ENCODE measurements at places on chromosomes 6 and 20.

DNA sequence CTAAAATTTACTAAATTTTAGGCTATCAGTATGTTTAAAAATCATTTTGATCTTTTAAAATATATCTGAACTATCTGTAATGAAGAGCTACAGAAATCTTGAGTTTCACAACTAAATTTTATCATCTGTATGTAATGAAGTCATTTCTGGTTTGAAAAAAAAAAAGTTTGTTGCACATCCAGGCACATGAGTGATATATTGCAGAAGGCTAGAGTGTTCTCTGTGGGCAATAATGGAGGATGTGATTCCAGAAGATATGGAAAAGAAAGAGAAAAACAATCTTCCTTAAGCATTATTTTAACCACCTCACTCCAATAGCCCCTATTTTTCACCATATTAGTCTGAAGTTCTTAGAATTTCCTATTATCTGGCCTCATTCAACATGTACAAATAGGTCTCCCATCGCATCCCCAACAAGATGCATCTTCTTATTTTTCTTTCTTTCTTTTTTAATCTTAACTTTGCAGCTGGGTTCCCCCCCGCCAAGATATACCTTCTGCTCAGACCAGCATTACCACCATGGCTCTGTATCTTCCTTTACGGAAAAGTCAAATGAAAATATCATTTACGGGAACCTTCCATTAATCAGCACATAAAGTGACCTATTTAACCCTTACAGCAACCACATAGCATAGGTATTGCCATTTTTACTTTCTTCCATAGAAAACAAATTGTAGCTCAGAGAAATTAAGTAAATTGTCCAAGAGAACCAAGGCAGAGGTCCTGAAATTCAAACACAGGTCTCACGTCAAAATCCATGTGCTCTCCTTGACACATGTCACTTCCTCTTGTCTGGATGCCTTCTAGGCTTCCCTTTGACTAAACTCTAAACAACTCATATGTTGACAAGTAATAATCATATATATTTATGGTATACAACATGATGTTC, 116.9 kb downstream of the KIF13A start:
- DNase-seq: no peak

DNA sequence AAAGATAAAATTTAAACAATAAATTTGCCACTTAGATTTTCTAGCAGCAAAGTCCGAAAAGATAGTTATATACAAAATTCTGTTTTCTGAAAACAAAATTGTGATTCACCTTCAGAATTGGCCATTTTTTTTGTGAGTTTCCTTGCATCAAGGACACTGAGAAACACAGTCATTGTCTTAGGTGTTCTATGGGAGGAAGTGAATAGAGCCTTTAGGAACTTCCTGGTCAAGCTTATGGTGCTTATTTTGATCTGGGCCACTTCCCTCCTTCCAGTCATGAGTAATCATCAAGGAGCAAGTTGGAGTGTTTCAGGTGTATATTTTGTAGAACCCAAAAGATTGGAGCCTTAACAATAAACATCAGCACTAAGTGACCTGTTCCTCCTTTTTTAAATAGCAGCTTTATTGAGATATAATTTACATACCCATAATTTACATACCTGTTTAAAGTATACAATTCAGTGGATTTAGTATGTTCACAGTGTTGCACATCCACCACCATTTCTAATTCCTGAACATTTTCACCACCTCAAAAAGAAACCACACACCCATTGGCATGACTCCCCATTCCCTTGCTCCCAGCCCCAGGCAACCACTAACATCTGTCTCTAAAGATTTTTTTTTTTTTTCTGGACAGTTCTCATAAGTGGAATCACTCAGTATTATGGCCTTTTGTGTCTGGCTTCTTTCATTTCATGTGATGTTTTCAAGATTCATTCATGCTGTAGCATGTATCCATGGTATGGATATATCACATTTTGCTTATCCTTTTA, 17.6 kb downstream of the TMEM74B start:
- DNase-seq: no peak

DNA sequence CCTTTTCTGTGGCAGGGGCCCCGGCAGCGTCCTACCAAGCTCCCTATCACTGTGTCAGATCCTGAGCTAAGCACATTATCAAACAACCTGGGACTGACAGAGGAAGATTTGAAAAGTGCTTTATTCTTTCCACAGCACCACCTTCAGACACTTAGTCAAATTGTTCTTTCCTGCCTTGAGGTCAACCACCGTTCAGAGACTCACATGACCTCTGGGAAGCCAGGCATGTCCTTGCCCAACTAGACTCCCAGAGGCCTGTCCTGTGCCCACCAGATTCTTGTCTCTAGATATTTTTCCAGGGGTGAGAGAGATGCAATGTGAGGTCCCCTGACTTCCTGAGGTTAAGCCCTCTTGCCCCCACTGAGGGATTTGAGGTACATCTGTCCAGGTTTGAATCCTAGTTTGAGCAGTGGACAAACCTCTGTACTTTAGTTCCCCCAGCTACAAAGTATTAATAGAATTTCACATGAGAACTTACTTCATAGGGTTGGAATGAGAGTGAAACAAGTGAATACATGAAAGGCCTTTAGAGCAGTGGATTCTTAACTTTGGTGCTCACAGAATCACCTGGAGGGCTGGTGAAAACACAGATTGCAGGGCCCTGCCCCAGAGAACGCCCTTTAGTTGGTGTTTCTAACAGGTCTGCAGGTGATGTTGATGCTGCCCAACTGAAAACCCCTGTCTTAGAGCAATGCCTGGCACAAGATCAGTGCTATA, 179.8 kb downstream of the CLIC5 start:
- DNase-seq: no peak

DNA sequence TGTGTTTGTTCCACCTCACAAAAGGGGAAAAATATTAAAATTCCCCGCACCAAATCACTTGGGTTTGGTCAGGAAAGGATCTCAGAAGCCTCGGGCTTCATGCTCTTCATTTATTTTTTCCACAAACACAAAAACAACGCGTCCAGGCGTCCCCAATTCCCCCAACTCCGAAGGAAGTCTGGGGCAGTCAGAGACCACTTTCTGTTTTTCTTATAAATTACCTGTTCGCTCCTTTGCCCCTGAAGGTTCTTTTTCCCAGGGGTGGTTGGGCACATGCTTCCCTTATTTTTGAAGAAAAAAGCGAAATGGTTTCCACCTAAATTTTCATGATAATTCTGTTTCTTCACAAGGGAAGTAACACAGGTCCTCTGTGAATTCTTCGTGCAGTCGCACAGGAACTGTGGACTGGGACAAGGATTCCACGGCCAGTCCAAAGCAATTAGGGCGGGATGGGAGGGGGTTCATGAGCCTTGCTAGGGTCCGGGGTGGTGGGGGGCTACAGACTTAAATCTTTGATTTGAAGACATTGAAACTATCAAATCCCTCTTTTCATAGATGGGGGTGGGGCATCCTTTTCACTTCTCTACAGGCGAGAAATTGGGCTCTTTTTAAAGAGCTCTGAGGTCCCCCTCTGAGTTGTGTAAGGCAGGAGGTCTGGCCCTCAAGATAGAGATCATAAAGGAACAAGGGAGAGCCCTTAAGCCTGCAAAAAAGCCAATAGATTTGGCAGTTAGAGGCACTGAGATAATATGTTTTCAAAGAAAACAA, 30.5 kb upstream of the HFE start:
- peak; percentile 59 for DNase-seq

DNA sequence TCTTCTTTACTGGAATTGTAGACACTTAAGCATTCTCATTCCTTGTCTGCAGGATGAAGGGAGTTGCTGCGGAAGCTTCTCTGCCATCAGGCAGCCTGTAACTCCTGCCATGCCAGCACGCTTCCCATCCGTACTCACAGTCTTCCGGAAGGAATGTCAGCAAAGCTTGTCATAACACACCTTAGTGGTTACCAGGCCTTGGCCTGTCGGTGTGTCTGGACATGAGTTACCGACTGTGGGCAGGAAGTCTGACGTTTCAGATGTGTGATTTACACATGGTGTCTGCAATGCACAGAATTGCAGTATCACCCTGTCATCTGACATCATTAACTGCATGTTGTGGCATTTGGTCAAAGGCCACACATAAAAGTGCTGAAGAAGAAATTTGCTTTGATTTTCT, 102.2 kb downstream of the SLC24A3 start:
- DNase-seq: no peak

GRCh38 chr6:16230953-16231352, 7.4 kb upstream of the GMPR start:
- no peak for DNase-seq

- DNase-seq: peak; percentile 14
Observed at GRCh38 chr6:74657011-74657410, 548.8 kb downstream of the COL12A1 start.

GRCh38 chr6:22954749-22955385, 385.5 kb downstream of the HDGFL1 start:
- peak; percentile 49 for DNase-seq

DNA sequence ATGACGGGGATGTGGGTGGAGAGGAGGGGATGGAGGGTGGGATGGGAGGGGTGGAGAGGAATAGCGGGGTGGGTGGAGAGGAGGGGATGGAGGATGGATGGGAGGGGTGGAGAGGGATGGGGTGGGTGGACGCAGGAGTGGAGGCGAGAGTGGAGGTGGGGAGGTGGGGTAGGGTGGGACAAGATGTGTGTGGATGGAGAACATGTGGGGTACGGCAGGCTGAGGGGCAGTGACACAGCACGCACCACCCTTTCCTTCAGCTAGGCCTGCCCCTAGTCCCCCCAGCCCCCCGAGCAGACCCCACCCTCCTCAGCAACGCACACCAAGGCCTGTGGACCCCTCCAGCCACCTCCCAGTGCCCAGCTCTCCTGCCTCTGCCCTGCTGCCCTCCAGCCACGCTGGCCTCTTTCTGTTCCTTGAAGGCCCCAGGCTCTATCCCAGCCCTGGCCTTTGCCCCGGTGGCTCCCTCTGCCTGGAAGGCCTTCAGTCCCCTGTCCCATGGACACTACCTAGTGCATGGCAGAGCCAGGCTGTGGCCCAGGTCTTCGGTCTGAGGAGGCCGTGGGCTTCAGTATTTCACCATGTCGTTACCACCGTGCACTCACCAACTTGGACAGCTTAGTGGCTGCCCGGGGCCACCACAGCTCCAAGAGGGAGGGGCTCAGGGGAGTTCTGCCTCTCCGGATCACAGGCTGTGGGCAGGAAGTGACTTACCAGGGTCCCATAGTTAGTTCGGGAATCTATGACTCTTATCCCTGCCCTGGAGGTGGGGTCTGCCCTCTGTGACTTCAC, 78.4 kb upstream of the PMEPA1 start:
- DNase-seq: no peak

DNA sequence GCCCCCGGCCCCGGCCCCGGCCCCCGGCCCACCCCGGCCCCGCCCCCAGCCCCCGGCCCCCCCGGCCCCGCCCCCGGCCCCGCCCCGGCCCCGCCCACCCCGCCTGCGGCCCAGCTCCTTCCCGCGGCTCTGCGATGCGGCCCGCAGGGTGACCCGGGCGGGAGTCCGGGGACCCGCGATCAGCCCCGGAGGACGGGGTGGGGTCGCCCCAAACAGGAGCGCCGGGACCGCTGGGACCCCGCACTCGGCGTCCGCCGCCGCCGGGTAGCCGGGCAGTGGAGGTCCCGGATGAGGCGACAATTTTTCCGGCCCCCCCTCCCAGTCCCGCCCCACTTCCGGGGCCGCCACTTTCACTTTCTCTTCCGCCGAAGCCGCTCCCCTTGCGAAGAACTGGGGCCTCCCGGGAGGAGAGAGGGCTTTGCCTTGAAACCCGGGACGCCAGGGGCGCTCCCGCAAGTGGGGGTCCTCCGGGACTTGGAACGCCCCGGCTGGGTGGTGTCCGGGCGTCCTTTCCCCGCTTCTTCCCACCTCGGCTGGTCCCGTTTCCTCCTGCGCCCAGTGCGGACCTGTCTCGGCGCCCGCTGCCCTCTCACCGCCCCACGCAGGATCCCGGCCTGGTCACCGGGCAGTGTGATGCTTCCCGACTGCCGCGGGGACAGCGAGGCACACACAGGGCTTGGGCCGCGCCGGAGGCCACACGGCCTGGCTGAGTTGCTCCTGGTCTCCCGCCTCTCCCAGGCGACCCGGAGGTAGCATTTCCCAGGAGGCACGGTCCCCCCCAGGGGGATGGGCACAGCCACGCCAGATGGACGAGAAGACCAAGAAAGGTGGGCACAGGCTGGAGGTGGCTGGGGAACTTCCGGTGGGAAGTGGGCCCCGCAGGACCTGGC, at the start of gene RBCK1:
Gene RBCK1 (plus strand): TSS at position 347 of the 890 bp plus-strand sequence. CDS start 459 bp downstream, at position 806.
- DNase-seq: peak; percentile 87

DNA sequence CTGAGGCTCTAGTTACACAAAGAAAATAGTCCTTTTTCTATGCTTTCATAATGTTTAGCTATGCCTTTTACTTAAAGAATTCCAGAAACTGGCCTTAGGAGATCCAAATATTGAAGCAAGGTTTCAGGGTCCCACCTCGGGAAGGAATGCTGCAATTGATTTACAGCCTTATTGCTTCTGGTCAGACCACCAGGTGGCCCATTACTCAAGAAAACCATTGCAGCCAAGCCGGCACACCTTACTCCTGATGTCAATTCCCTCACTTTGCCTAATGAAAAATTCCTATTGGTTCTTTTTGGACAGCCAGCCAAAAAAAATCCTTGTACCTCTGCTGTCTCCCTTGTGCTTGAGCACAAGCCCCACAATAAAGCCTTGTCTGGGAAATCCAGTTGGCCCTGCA, 173.9 kb downstream of the LMBRD1 start:
- no peak for DNase-seq

DNA sequence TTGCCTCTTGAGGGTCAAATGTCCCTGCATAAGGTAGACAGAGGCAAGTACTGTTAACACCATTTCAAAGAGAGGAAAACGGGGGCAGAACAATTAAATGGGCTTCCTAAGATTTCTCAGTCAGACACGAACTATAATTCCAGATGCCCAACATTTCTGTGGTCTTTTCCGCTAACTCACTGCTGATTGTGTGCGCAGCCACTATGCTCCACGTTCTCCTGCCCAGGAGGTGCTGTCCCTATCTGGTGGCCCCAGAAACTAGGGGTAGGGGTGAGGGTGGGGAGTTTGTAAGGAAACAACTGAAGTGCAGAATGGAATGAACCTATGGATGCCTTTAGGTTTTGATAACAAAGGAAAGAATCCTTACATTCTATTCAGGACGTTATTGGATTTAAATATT, 86.1 kb upstream of the BACH2 start:
- DNase-seq: no peak

DNA sequence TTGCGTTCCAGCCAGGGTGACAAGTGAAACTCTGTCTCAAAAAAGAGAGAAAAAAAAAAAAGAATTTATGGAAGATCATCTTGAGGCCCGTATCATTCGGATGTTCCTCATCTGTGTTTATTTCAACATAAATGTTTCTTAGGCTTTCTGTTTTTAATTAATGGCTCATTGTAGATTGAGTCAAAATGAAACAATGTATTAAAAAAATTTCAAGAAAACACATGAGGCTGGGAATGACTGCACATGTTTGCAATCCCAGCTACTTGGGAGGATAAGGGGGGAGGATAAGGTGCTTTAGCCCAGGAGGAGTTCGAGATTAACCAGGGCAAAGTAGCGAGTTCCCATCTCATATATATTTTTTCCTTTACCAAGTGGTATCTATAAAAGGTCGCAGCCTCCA, 47.3 kb downstream of the ITCH start:
- no peak for DNase-seq

DNA sequence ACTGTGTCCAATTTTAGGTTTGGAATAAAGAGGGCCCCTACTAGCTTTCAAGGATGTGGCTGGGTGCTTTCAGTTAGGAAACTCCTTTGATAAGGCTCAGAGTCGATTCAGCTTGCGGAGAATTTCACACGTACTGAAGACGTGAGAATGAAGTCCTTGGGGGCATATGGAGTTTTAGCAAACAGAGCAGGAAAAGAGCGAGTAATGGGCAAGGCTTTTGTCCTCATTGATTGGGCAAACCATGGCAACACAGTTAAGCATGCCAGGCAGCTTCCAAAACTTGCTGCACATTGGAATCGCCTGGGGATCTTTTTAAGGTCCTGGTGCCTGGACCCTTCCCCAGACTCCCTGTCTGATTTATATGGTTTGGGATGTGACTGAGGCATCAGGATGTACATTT, 29.2 kb downstream of the ISM1 start:
- no peak for DNase-seq

Data from astrocyte of the spinal cord (primary cell).